ENCODE measurements at places on chromosomes 4 and X.

DNA sequence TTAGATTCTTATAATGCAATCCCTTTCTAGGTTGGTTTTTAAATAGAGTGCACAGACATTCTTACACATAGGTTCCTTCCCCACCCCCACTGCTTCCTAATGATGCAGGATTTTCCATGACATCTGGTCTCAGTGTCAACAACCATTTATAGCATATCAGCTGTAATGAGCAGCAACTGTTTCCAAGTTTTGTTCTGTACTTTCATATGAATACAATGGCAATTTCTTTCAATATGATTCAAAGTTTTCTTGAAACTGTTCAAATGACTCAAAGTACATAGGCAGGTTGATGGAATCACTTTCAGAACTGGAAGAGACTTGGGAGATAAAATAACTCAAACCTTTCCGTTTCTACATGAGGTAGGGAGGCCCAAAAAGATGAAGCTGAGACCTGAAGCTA lies 220.7 kb downstream of the CAMK2D start:
- DNase-seq = no peak

- no peak for DNase-seq
These were observed 848 bp downstream of the ACSL4 start for GRCh38 chrX:109732017-109732801.

DNA sequence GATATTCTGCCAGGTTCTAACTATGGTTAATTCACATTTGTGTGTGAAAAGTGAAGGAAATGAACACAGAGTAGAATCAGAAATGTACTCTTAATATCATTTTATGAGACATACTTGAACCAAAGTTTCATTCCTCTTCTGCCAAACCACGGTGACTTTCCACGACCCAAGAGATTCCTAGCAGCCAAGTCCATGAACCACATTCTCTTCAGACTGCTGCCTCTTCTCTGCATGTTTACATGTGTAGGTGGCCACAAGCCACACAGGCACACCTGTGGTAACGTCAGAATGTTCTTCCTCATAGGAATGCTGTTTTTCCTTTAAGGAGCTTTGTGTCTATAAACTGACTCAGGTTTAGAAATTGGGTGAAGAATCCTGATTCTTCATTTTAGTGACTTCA lies 1411.2 kb downstream of the RAPGEF2 start:
- no peak for DNase-seq

DNA sequence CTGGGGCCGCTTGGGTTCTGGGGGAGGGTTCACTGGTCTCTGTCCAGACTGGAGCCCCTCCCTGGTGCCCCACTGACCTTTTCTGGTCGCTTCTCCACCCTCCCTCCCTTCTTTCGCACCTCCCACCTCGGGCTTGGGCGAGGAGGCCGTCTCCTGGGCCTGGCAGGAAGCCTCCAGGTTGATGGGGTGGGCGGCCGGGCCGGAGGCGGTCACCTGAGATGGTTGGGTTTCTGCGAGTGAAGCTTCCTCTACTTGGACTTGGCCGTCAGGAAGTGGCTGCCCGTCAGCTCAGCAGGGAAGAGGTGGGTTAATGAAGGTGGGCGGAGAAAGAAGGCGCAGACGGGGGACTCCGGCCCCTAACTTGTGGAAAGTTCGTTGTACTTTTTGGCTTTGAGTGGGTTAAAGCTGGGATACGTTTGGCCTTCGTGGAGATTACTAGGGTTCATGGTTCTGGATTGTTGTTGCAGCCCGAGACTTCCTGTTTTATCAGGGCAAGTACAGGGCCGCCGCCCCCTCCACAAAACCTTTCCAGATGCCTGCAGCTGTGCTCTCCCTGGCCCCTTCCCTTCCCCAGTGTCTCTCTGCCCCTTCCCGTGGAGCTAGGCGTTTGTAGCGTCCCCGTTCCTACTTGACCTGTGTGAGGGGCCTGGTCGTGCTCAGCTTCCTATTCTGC lies 1.2 kb downstream of the AKAP17A start:
- peak; percentile 38 for DNase-seq

DNA sequence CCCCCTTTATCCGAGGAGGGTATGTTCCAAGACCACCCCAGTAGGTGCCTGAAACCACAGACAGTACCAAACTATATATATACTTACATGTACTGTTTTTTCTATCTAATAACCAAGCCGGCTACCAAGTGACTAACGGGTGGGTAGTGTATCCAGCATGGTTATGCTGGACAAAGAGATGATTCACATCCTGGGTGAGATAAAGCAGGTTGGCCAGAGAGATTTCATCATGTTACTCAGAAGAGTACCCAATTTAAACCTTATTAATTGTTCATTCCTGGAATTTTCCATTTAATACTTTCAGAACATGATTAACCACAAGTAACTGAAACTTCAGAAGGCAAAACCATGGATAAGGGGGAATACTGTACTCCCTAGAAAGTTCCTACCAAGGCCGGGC lies 46.5 kb downstream of the RFC1 start:
- DNase-seq = no peak

DNA sequence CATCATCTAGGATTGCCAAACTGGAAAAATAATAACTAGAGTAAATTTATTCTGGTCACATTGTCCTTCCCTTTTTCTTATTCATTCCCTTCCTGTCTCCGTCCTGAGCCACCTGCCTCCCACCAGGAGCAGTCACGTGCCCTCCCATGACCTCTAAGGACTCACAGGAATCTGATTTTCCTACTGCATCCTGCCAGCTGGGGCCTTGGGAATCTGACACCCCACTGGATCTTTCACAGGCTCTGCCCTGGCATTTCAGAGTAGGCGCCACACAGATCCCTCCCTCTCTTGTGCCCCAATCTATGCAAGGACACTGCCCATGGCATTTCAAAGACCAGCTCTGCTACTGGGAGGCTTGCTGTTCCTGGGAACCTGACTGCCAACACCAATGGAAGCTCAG lies 520.5 kb downstream of the PPARGC1A start:
- no peak for DNase-seq

- DNase-seq = no peak
These were observed 34.1 kb downstream of the DCHS2 start for GRCh38 chr4:154457471-154457870.

DNA sequence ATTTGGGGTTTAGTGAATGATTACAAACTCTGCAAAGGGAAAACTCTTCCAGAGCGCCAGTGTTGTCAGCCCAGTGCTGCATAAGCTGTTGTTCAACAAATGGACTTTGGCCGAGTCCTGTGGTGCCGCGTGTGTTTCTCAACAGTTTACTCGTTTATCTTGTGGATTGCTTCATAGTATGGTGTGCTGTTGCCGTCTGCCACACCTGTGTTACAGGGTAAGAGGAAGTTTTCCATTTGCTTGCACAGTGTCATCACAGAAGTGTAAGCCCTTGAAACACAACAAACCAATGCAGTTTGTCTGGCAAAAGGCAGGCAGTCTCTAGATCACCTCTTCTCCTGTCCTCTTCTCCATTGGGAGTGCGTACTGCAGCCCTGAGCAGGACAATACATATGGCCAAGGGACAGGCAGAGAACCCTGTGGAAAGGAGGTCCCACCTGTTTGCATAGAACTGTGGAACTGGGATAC lies 66.3 kb downstream of the DCUN1D4 start:
- DNase-seq = peak; percentile 85

DNA sequence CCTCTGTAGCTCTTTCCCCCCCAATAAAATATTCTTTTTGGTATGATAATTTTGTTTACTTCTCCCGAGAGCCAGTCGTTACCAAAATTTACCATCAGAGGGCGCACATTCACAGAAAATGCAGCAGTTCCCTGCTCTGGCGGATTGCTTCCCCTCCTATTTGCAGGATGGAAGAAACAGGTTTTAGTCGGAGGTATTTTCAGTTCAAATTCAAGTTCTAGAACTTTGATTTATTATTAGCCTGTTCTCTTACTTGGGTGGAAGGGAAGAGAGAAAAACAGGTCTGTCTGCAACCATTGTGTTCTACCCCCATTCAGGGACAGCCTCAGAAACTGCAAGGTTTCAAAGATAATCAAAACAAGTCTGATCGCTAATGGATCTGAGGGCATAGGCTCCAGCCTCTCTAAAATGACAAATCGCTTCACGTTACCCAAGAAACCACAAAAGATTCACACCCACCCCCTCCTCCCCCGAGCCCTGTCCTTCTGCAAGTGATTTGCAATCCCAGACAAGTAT lies 263.8 kb upstream of the RPS6KA3 start:
- peak; percentile 57 for DNase-seq

GRCh38 chr4:168183717-168184571 lies 91.6 kb downstream of the ANXA10 start:
- no peak for DNase-seq

DNA sequence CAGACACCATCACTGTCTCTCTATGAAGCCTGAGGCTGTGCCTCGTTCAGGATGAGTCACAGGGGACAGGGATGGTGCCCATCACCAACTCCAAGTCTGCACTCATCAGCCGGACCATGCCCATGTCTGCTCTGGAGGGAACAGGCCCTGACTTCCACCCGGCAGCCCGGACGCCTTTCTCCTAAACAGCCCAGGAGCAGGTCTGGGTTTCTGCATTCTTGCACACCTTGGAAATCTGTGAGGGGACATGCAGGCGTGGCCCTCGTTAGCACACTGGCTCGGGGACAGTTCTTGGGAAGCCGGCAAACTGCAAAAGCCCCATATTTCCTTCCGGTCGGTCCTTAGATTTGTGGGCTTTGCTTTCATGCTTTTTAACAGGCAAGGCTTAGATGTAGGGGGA lies 67.9 kb upstream of the AFAP1 start:
- DNase-seq = no peak

DNA sequence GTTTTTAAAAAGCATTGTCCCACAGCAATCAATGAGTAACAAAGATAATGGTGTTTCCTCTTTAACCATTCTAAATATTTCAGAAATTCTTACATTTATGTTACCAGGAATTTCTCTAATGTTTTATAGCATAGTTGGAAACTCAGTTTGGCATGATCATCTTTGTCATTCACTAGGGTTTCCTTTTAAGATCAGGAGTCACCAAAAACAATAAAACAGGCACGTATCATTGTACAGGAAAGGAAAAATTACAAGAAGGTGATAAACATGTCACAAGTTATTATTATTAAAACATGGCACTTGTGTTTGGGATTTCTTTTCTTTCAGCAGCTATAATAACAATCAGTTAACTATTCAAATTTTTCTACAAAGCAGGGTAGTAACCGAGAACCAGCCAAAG lies 84.0 kb downstream of the SLC10A7 start:
- DNase-seq = no peak

GRCh38 chr4:47915378-47915777 lies 995 bp upstream of the NFXL1 start:
- no peak for DNase-seq

DNA sequence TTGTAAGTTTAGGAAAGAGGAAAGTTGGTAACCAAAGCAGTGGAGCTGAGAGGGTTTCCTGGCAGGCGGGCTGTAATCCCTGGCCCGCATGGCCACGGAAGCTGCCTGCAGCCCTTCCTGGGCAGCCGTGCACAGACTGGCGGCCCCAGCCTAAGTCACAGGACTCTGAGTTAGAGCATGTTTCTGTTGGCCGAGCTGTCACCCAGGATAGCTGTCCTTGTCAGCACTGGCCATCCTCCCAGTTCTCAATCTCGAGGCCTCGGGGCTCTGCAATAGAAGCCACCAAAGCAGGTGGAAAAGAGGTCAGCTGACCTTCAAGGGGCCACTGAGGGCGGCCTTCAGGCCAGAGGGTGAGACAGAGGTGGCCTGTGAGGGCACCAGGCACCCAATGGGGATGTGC lies 20.5 kb downstream of the PNMA6E start:
- no peak for DNase-seq

GRCh38 chrX:31127716-31128115 lies 55.9 kb upstream of the FTHL17 start:
- DNase-seq = no peak

DNA sequence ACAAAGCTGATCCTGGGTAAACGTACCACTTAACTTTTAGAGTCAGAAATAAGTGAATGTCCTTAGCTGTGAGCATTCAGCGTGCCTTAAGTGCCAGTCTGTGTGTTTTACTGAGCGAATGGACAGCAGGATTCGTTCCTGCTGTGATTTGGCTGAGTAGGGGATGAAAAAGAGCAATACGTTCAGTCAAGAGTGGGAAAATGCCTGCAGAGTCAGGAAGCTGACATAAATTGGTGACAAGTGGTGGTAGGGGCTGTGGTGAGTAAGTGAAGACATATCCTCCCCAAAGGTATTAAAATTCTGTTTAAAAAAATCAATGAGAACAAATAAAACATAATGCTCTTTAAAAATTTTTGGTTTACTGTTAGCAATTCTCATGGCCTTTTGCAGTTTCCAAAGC lies 56.6 kb upstream of the TNIP3 start:
- no peak for DNase-seq

GRCh38 chr4:3238721-3239120 lies 10.2 kb upstream of the MSANTD1 start:
- DNase-seq = no peak

GRCh38 chr4:40221744-40222143 lies 24.9 kb downstream of the RHOH start:
- no peak for DNase-seq

DNA sequence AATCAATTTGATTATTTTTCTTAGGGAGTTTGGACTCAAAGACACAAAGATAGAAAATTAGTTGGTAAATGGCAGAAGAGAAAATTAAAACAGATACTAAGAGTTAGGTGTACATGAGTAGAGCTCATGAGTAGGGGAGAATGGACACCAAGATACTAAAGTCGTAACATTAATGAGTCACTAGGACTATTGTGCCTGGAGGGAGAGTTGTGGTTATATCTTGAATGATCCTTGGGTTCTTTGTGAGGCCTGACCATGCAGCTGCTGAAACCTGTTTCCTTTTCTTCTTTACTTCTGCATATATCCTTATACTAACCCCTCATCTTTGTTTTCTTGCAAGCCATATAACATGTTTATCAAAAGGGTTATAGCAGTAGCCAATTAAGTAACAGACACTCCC lies 532.8 kb downstream of the RPA4 start:
- no peak for DNase-seq

- no peak for DNase-seq
These were observed 14.4 kb downstream of the ATRX start for GRCh38 chrX:77771601-77772000.

DNA sequence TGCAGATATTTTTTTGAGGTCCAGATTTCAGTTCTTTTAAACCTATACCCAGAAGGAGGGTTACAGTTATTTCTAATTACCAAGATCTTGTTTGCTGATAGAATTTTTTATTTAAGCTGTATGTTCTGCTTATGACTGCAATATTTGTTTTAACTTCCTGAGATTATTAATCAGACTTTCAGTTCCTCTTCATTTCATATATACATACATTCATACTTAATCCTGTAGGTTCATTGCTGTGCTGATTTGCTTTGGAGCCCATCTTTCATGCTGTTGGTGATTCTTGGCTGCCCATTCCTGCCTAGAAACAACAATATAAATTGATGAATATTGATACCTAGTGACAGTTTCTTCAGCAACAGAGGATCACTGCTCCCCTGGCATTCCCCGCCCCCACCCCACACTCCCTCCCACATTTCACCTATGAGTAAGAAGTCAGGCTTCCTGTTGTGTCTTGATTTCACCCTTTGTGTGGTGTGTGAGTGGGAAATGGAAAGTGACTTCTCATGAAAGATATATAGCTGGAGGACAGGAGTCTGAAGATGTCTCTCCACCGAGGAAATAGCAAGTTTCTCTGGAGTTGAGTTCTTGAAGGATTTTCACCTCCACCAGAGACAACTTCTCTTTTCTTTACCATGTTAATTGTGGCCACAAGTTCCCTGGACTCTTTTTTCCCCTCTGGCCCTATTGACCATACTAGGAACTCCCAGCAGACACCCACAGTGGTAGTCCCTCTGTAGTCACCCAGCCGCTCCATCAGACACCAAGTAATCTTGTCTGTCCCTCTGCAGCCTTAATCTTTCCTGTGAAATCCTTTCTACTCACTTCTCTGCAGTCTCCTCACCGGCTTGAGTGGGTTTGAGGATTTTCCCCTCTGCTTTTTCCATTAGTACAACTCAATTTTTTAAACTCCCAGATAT lies 118.4 kb downstream of the ASB9 start:
- no peak for DNase-seq
